Neural crest cell (in vitro differentiated cells): ENCODE measurements at places on chromosomes 4 and X. TPM values are rescaled to one million over a fixed set of nuclear protein-coding genes. Genes with fewer than 3 reads are reported as not detected.

GPAT3 gene
- not detected in 2 replicates for total RNA-seq

PRSS12 gene
- total RNA-seq, result 1.1 and 1.7 TPM in 2 replicates

FANCB gene
- total RNA-seq, result 16.1 and 19.5 TPM in 2 replicates

GABRG1 gene
- not detected in 2 replicates for total RNA-seq
